ENCODE measurements at places on chromosomes 4 and X. TPM values are rescaled to one million over a fixed set of nuclear protein-coding genes. Genes with fewer than 3 reads are reported as not detected.

Gene CLGN
- polyA plus RNA-seq = 2.0 TPM

GRCh38 chrX:68358679-68359078, 74.6 kb downstream of the OPHN1 start:
- DNase-seq = no peak

Gene FRYL
- polyA plus RNA-seq = 26.5 TPM

Gene ETDA
- polyA plus RNA-seq = not detected

DNA sequence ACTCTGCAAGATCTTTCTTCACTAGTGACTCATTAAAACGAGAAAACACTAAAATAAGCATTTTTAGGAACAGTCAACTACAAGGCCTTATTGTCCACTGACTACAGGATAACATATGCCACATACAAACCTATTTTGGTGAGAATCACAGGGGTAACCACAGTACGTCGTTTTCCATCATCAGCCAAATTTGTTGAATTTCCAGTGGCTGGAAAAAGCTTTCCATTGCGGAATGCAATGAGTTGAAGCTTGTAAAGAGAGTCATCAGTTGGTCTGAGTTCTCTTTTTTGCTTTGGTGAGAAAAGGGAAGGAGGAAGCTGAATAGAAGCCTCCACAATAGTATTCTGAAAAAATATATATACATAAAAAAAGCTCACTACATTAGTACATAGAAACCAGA, 102.4 kb downstream of the ADGRA3 start:
- no peak for DNase-seq

Gene RAB40AL
- not detected for polyA plus RNA-seq

Gene FAM9C
- 0.37 TPM for polyA plus RNA-seq

Gene TENT5D
- polyA plus RNA-seq = not detected

Gene FAM9B
- polyA plus RNA-seq = not detected

- DNase-seq = peak; percentile 21
Measured at GRCh38 chr4:17033768-17034181, 135.3 kb upstream of the LDB2 start.

- DNase-seq = no peak
Measured at GRCh38 chrX:48942895-48943294, 14.5 kb downstream of the OTUD5 start.

DNA sequence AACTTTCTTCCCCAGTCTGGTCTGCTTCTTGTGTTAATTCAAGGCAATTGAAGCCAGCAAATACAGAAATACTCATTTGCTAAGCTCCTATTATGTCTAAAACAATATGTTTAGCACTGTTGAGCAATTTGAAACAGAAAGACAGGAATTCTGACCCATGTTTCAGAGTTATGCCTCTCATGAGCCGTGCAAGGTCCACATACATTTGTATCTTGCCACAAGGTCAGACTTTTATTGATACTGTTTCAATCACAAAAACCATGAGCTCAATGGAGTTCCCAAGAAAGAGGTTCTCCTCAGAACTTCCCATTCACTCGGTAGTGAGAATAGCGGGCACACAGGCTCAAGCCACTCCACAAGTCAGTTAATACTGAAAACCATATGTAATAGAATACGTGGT, 47.6 kb upstream of the SPRY1 start:
- no peak for DNase-seq

Gene PRR32
- not detected for polyA plus RNA-seq

- no peak for DNase-seq
Measured at GRCh38 chrX:25976683-25977310, 161.3 kb upstream of the MAGEB18 start.

Gene TMEM185A
- polyA plus RNA-seq = 38.0 TPM

Gene GRIA3
- 5.1 TPM for polyA plus RNA-seq

DNA sequence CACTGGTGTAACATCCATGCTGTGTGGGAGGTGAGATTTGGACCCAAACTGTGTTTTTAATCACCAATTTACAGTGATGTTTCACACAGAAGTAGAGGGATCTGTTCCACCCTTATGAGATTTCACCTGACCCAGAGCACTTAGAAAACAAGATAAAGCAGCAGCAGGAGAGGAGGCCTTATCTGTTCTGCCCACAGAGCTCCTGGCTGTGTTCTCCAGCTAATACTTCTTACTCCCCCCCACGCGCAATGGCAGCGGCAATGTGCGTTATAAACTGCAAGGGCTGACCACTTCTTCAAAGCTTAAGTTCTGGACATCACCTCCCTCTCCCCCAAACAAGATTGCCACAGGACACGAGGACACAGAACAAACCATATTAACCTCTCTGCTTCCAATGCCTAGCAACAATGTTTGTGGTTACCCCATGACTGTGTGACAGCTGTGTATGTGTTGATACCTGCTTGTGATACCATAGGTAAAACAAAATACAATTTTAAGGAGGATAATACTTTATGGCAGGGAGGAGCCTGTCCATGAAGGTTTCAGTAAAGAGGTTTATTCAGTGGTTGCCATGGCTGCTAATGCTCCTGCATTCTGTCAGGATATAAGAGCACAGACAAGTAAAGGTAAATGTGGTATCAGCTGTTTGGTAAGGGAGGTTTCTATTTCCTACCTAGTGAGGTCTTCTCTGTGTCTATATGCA, 210.0 kb downstream of the SOWAHB start:
- DNase-seq = no peak

DNA sequence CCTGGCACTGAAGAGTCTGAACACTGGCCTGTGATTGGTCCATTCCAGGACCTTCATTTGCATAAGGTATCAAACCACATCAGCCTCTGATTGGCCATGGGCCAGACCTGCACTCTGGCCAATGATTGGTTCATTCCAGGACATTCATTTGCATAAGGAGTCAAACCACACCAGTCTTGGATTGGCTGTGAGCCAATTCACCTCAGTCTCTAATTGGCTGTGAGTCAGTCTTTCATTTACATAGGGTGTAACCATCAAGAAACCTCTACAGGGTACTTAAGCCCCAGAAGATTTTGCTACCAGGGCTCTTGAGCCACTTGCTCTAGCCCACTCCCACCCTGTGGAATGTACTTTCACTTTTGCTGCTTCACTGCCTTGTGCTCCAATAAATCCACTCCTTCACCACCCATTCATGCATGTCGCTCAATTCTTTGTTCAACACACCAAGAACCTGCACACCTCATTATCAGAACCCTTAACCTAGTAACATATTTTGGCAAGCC, 14.2 kb upstream of the HERC5 start:
- no peak for DNase-seq

- no peak for DNase-seq
Measured at GRCh38 chr4:9704551-9705332, 76.7 kb upstream of the DRD5 start.

GRCh38 chr4:128385683-128386304, 98.2 kb upstream of the PGRMC2 start:
- no peak for DNase-seq

Gene XAGE2
- polyA plus RNA-seq = not detected

Gene PPEF2
- not detected for polyA plus RNA-seq

DNA sequence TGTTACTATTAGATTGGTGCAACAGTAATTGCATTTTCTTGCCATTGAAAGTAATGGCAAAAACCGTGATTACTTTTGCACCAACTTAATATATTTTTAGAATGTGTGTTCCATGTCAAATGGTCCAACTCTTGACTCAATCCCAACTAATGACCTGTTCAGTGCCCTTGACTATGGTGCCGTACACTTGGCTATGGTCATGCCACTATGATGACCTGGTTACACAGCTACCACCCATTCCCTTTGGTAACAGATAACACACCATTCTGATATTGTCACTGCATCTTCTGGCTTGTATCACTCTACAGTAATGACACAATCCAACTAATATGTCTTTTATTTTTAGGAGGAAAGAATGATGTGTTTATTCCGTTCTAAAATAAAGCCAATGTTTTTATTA, 469.4 kb downstream of the DMD start:
- no peak for DNase-seq

GRCh38 chr4:154989511-154989910, 208.4 kb downstream of the RBM46 start:
- DNase-seq = no peak

DNA sequence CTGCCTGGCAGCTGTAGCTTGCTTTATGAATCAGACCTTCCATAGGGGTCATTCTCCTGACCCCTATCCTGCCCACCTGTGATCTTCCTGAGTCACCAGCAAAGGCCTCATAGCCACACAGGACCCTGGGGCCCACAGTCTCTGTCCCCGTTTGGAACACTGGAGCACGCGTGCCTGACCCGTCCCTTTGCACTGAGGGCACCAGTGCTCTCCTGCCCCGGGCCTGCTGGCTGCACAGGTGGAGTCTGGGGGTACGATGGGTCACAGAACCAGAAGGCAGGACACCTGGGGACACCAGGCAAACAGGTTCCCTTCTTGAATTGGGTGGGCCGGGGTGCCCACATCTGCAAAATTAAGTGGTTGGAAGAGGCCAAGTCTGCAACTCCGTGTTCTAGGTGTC, 97.2 kb downstream of the CPZ start:
- DNase-seq = no peak

Gene CAMK2D
- 194 TPM for polyA plus RNA-seq

- DNase-seq = no peak
Measured at GRCh38 chr4:159608436-159608835, 505.6 kb downstream of the RAPGEF2 start.

Gene ADGRG2
- 10.2 TPM for polyA plus RNA-seq

- peak; percentile 17 for DNase-seq
Measured at GRCh38 chrX:137101273-137101990, 67.6 kb upstream of the GPR101 start.

Gene TAF7L
- polyA plus RNA-seq = 0.09 TPM

Gene SAGE1
- not detected for polyA plus RNA-seq

- peak; percentile 25 for DNase-seq
Measured at GRCh38 chr4:124390861-124391260, 321.7 kb downstream of the ANKRD50 start.

GRCh38 chrX:70720721-70721120, 187.8 kb downstream of the TEX11 start:
- DNase-seq = no peak

Gene PCDH10
- polyA plus RNA-seq = 0.66 TPM

- peak; percentile 39 for DNase-seq
Measured at GRCh38 chr4:109046471-109047201, 255.8 kb downstream of the COL25A1 start.

DNA sequence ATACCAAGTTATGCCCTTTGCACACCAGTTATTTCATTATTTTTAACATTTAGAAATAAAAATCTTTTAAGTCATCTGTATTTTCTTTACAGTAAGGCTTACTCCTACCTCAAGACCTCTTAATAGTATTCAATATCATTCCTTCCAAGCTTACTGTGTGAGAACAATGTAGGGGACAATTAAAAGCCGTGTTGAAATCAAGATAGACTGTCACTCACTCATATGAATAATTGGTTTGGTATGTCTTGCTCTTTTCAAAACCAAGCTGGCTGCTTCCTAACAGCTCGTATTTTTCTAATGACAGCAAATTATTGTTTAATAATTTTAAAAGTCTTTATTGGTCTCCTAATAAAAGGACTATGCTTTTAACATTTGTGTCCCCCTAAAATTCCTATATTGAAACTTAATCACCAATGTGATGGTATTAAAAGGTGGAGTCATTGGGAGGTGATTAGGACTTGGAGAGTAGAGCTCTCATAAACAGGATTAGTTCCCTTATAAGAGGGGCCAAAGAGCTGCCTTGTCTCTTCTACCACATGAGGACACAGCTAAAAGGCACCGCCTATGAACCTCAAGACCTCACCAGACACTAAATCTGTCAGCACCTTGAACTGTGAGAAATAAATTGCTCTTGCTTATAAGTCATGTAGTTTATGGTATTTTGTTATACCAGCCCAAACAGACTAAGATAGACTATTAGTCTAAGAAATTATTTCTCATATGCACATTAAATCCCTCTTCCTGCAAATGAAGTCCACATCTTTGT, 4.1 kb downstream of the ABCB7 start:
- no peak for DNase-seq

GRCh38 chr4:80255329-80256095, 11.0 kb upstream of the FGF5 start:
- no peak for DNase-seq

GRCh38 chr4:74317616-74318246, 9.5 kb downstream of the EPGN start:
- DNase-seq = no peak

DNA sequence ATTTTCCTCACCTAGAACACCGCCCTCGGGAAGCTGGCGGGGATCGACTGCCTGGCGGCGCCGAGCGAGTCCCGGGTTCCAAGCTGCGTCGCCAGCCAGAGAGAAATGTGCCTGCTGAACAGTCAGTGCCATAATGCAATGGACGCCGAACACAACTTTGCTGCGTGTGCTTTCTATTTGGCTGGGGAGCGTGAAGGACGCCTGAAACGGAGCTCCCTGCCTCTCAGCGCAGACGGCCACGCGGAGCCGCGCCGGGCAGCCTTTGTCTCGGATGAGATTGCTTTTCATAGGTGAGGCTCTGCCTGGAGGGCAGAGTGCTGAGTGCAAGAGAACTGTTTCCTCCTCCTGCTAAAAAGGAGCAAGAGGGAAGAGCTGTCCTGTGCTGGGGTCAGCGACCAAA, 107.7 kb upstream of the BCOR start:
- DNase-seq = no peak

Gene SLC6A14
- not detected for polyA plus RNA-seq

Gene AFM
- 0.08 TPM for polyA plus RNA-seq

Gene SMARCA1
- polyA plus RNA-seq = 92.2 TPM

Gene XAGE1B
- polyA plus RNA-seq = not detected

DNA sequence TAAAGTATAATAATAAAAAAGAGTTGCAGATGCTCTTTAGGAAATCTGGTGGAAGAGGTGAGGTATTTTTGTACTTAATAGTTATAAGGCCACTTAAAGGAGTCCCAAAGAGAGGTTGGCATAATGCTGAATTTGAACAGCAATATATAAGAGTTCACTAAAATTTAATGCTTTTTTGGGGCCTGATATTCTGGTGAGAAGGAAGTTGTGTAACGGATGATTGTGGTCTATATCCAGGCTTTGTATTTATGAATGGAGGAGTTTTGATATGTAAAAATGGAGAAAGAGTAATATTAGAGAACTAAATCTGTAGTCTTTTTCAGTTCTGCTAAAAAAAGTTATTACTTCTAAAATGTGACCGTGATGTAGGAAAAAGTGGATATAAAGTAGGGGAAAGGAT, 20.4 kb downstream of the BMP2K start:
- no peak for DNase-seq

DNA sequence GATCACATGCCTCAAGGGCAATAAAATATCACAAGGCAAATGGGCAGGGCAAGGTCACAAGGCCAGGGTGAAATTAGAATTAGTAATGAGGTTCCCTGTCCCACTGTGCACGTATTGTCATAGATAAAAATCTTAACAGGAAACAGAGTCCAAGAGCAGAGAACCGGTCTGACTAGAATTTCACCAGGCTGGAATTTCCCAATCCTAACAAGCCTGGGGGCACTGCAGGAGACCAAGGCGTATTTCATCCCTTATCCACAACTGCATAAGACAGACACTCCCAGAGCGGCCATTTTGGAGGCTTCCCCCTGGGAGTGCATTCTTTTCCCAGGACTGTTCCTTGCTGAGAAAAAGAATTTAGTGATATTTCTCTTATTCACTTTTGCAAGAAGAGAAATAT, 25.9 kb upstream of the PRDM5 start:
- DNase-seq = no peak

- DNase-seq = no peak
Measured at GRCh38 chrX:38638952-38639529, 77.7 kb downstream of the TSPAN7 start.
